ENCODE measurements at places on chromosomes 12 and 14.

DNA sequence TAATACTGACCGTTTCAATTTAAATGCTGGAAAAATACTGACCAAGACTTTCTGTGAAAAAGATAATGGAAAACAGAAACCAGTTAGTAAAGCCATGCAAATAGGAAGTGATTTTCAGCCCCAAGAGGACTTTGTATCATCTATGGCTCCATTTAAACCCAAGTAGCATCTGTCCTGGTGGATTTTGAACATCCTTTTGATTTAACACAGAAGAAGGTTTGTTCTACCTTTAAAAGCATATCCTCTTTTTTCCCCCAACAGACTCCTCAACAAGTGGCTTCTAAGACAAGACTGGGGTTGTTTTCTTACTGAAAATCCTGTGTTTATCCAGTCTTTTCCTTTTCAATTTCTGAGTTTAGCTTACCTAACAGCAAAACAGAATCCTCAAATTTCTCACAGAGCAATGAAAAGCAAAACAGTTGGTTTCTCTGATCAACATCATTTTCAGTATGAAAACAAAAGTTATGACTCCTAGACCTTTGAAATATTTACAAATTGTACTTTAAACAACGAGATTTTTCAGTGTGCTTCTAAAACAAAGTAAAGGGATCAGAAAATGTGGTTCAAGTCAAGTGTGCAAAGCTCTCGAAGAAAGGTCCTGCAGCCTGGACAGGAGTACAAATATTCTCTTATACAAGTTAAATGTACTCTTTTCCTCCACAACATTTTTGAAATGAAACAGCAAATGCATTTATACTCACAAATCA lies 2.9 kb downstream of the PHLDA1 start:
- no peak for DNase-seq

DNA sequence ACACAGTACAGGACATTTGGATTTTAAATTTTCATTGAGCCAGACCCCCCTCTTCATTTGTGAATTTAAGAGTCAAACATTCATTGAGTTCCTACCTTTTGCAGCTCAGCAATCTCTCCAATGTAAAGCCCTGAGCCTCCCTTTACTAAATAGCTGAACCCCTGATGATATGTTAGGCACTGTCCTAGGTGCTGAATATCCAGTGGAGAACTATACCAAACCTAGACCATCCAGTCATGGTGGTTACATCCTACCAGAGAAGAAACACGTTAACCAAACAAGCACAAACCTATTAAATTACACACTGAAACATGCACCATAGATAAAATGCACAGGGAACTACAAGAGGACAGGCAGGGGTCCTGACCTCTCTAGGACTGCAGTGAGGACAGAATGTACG lies 1585.3 kb upstream of the TMEM132C start:
- DNase-seq, result no peak

DNA sequence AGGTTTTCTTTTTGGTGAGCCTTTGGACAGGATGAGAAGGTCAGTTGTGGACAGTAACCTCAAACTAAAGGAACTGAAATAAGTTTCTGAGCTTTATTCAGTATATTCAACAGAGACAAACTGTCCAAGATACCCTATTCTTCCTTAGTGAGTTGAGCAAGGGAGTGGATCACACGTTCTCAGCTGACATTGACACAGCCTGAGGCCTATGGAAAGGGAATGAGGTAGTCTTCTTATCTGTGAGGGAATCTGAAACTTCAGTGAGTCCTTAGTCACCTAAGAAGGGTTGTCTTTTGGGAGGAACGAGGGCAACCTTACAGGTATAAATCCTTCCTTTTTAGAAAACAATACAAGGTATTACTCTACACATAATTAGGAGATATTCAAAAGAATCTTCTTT lies 5.0 kb upstream of the NUBPL start:
- DNase-seq, result no peak

DNA sequence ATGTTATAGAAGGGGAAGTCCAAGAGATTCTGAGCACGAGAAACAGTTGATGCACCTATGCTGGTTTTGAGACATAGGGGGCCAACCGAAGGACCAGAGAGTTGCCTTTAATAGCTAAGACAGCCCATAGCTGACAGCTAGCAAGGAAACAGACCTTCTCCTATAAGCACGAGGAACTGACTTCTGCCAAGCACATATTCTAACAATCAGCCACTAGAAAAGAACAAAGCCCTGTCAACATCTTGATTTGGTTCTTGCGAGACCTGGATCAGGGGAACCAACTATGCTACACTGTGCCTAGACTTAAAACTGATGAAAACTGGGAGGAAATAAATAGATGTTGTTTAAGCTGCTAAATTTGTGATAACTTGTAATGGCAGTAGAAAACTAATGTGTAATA lies 785.6 kb downstream of the TMTC2 start:
- no peak for DNase-seq

- no peak for DNase-seq
These were observed 19.9 kb downstream of the SH2B3 start for GRCh38 chr12:111425655-111426054.

DNA sequence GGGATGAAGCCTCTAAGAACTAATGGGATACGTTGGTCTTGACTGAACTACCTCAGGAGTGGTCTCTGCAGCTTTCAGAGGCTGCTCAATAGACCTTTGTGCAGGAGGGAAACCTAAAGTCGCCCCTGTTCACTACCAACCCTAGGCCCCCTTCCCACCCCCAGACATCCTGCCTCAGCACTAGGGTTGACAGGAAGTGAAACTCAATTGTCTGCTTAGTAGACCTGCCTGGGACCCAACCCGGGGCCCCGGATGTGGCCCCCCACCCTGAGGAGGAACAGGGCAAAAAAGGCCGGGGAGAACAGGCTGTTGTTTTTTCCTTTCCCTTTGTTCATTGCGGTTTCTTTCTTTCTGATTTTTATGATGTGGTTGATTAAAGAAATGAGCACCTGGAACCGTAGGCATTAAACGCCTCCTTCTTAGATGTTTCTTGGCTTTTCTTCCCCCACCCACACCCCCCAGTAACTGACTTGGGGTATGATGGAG lies 1.6 kb upstream of the DGKA start:
- DNase-seq, result peak; percentile 78

GRCh38 chr12:58847901-58848600 lies 72.3 kb downstream of the LRIG3 start:
- DNase-seq, result no peak

GRCh38 chr12:57518920-57519795 lies 1.2 kb downstream of the DDIT3 start:
- DNase-seq, result no peak

DNA sequence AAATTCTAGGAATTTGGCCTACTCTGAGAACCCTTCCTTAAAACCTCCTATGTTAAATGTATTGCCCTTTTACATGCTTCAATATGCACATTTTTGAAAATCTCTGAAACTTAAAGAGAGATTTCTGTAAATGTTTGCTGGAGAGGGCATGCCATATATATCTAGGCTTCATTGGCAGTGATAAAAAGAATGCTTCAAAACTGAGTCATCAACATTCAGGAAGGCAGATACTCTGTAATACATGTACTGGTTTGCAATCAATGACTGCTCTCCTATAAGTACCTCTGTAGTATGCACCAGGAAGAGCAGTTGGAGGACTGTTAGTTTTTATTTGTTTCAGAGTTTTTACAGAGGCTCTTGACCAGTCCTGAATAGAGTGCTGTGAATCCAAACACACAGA lies 739.9 kb downstream of the SLC16A7 start:
- no peak for DNase-seq

DNA sequence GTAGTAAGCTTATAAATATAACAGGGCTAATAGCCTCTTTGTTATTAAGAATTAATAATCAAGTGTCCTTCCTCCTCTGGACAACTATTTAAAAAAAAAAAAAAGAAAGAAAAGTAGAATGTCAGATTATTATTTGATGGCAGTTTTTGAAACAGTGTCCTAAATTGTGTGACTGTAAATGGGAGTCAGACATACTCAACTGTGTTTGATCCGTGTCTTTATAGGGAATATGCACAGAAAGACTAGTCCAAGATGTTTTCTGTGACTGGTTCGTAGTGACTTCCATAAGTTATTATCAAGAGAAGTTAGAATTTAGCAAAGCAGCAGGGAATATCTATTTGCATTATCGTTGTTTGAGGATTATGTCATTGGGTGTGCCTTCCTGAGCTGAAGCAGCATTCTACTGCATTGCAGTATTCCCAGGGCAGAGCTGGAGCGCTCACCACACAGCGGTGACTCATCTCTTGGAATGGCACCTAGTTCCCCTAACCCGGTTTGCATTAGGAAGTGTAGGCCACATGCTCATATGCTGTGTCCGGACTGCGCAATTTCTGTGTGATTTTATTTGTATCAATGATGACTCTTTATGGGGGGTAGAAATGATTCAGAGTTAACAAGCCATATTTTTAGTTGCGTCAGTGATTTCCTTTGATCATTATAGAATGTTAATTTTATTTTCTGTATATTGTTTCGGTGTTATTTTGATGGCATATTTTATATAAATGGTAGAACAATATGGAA lies 7.9 kb downstream of the DYNC1H1 start:
- no peak for DNase-seq

DNA sequence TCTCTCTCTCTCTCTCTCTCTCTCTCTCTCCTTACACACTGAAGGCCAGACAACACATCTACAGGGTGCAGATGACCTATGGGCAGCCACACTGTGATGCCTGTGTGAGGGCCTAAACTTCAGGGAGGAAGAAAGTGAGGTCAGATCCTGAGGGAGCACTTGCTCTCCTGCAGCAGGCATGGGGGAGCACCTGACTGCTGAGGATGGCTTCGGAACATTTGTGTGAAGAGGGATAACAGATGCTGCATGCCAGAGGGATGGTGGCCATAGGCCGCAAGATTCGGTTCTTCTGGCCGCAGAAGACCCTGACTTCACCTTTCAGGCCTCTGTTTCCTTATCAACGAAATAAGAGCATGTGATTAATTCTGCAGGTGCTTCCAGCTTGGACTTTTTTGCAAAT lies 11.7 kb upstream of the SERPINA11 start:
- DNase-seq, result no peak

- DNase-seq, result no peak
These were observed 140.5 kb downstream of the AKAP6 start for GRCh38 chr14:32469388-32470160.

- DNase-seq, result no peak
These were observed 3.7 kb downstream of the AQP2 start for GRCh38 chr12:49953961-49954846.

GRCh38 chr12:76303365-76303764 lies 44.9 kb downstream of the BBS10 start:
- no peak for DNase-seq

- DNase-seq, result no peak
These were observed 15.7 kb upstream of the ESPL1 start for GRCh38 chr12:53252349-53252916.

DNA sequence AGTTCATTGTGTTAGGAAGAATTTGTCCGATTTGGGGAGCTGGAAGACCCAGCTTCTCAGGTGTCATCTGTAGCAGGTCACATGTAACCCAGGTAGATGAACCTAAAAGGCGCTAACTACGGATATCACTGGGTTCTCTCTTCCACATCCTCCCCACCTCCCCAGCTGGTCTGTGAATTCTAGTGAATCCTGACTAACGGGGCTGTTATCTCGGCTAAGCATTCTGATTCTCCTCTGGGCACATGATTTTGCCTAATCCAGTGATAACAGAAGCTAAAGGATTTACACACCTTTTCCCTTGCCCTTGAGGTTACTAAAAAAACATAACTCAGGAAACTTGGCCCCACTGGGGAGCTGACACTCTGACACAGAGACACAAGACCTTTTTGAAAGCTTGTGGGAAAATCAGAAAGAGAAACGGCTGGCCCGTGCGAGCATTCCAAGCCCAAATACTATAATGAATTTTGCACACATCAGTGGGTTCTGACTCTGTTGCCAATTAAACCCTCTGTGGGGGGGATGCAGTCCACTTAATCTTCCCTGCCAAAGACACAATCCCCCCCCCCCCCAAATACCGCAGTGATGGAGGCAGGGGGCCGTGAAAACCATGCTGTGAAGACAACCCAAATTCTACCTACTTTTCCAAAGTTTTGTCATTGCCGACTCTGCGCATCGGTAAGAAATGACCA lies 81.0 kb upstream of the FZD10 start:
- no peak for DNase-seq

DNA sequence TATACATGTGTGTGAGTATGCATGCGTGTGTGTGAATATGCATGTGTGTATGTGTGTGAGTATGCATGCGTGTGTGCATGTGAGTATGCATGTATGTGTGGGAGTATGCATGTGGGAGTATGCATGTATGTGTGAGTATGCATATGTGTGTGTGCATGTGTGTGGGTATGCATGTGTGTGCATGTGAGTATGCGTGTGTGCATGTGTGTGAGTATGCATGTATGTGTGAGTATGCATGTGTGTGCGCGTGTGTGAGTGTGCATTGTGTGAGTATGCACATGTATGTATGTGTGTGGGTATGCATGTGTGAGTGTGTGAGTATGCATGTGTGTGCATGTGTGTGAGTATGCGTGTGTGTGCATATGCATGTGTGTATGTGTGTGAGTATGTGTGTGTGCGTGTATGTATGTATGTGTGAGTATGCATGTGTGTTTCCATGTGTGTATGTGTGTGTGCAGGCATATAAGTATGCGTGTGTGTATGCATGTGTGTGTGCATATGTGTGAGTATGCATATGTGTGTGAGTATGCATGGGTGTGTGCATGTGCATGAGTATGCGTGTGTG lies 97.9 kb upstream of the MED13L start:
- DNase-seq, result no peak

DNA sequence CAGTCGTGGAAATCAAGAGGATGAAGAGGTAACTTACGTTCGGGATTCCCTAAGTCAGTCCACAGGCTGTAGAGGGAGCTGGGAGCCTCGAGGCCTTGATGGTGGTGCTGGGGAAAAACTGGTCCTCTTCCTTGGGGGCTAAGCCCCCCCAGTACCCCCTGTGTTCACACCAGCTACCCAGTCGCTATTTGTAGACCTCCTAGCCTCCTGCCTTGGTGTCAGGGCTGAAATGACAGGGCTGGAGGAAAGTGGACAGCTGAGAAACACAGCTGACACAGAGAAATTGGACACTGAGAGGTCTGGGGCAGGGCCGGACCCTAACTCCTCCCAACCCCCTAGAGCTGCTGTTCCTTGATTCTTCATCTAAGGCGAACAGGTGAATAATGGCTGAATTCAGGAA lies at the start of gene STAC3:
Gene STAC3, minus strand, starts transcription at position 232 of the 400 bp plus-strand sequence. CDS start 1,551 bp downstream, outside the sequence.
- DNase-seq, result no peak

DNA sequence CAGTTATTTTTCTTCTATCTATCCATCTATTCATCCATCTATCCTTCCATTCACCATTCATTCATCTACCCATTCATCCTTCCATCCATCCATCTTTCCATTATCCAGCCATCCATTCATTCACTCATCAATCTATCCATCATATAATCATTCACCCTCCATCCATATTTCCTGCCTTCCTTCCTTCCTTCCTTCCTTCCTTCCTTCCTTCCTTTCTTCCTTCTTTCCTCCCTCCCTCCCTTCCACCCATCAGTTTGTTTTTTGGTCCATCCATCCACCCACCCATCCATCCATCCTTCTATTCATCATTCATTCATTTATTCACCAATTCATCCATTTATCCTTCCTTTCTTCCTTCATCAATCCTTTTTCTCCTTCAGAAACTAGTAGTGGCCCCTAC lies 34.3 kb upstream of the NOS1 start:
- no peak for DNase-seq

DNA sequence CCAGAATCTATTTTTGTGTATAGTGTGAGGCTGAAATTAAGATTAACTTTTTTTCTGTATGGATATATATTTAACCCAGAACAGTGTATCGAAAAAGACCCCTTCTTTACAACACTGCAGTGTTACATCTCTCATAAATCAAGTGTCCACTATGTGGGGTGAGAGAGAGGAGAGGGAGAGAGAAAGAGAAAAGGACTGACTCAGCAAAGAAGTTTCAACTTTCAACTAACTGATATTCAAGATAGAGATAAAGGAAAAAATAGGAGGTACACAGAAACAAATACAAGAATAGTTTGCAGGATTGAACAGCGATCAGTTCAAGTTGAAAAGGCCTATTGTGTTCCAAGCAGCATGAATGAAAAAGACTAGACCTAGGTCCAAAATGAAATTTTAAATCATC lies 126.7 kb upstream of the NEDD1 start:
- no peak for DNase-seq
